ENCODE measurements at places on chromosomes 2 and 18.

GRCh38 chr18:58590254-58590653 is 38.6 kb downstream of the ALPK2 start:
- H3K27me3 ChIP-seq = peaks cover 12% of the 10 kb centered on the region
- no peak for DNase-seq
- H3K36me3 ChIP-seq = no peaks in the 10 kb centered on the region
- no peak overlapping the region for H3K4me3 ChIP-seq

GRCh38 chr2:64461271-64462058 is 7.5 kb downstream of the LGALSL start:
- no peak for DNase-seq
- H3K4me1 ChIP-seq = peaks cover 6% of the 10 kb centered on the region
- peaks cover 9% of the 10 kb centered on the region for H3K36me3 ChIP-seq
- H3K27me3 ChIP-seq = no peaks in the 10 kb centered on the region
- no peak overlapping the region for H3K27ac ChIP-seq
- no peak overlapping the region for H3K4me3 ChIP-seq

DNA sequence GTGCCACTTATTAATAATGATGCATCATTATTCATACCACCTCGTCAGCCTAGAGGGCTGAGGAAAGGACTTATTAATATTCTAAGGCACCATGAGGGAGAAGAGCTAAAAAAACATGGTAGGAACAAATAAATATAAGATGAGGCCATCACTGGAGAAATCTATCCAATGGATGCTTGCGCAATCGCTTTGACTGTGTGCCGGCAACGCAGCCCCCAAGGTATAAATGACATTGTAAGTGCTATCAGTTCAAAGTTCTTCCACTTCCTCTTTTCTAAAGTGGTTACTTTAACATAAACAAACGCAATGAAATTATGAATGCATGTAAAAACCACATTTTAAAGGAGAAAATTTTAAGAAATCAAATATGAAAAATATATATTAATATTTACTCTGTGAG is 164.6 kb downstream of the EIPR1 start:
- H3K36me3 ChIP-seq = peaks cover 7% of the 10 kb centered on the region
- no peak overlapping the region for H3K27ac ChIP-seq
- H3K4me1 ChIP-seq = no peaks in the 10 kb centered on the region
- DNase-seq = no peak

- H3K4me1 ChIP-seq = peaks cover 3% of the 10 kb centered on the region
- H3K27ac ChIP-seq = no peak overlapping the region
- no peaks in the 10 kb centered on the region for H3K36me3 ChIP-seq
- no peaks in the 10 kb centered on the region for H3K27me3 ChIP-seq
- H3K4me3 ChIP-seq = no peak overlapping the region
Measured at GRCh38 chr2:195458936-195459335, 198.1 kb upstream of the SLC39A10 start.

- peaks cover 81% of the 10 kb centered on the region for H3K27me3 ChIP-seq
- DNase-seq = no peak
- H3K4me3 ChIP-seq = no peak overlapping the region
- H3K36me3 ChIP-seq = no peaks in the 10 kb centered on the region
- peaks cover 25% of the 10 kb centered on the region for H3K4me1 ChIP-seq
- H3K27ac ChIP-seq = no peak overlapping the region
Measured at GRCh38 chr18:24923138-24923537, 428.8 kb downstream of the ZNF521 start.

- H3K27me3 ChIP-seq = no peaks in the 10 kb centered on the region
- DNase-seq = no peak
- H3K4me3 ChIP-seq = no peak overlapping the region
- H3K27ac ChIP-seq = no peak overlapping the region
Measured at GRCh38 chr18:21774722-21775121, 34.1 kb downstream of the MIB1 start.

GRCh38 chr2:162768656-162769055 is 69.9 kb downstream of the KCNH7 start:
- DNase-seq = no peak
- H3K36me3 ChIP-seq = no peaks in the 10 kb centered on the region
- H3K27ac ChIP-seq = peak overlapping the region; percentile 57
- no peak overlapping the region for H3K4me3 ChIP-seq

Data from progenitor cell of endocrine pancreas (in vitro differentiated cells).